ENCODE measurements at places on chromosomes 4 and X. TPM values are rescaled to one million over a fixed set of nuclear protein-coding genes. Genes with fewer than 3 reads are reported as not detected.

The SEC31A gene
- 110 TPM for total RNA-seq

The SULT1B1 gene
- total RNA-seq = not detected

The C4orf36 gene
- total RNA-seq = 8.6 TPM

The PFKFB1 gene
- total RNA-seq = 0.74 TPM

Data from neural progenitor cell (in vitro differentiated cells).